ENCODE measurements at places on chromosomes 2 and 18. TPM values are rescaled to one million over a fixed set of nuclear protein-coding genes. Genes with fewer than 3 reads are reported as not detected.

REV1 gene
- total RNA-seq, result 54.7 TPM

TRIP12 gene
- total RNA-seq, result 161 TPM

HOXD13 gene
- not detected for total RNA-seq

KLHL29 gene
- total RNA-seq, result 2.7 TPM

REG1B gene
- total RNA-seq, result not detected

OR6B2 gene
- not detected for total RNA-seq

ABHD1 gene
- total RNA-seq, result 0.81 TPM

LYPD6 gene
- total RNA-seq, result 1.5 TPM

HOXD12 gene
- total RNA-seq, result not detected

ORC2 gene
- total RNA-seq, result 25.2 TPM

GRHL1 gene
- 12.1 TPM for total RNA-seq

TMEM178A gene
- 4.7 TPM for total RNA-seq

SCN1A gene
- not detected for total RNA-seq

REG3A gene
- not detected for total RNA-seq

Measured in thyroid gland (tissue), 4 donors.